ENCODE measurements at places on chromosomes 2 and 18.

DNA sequence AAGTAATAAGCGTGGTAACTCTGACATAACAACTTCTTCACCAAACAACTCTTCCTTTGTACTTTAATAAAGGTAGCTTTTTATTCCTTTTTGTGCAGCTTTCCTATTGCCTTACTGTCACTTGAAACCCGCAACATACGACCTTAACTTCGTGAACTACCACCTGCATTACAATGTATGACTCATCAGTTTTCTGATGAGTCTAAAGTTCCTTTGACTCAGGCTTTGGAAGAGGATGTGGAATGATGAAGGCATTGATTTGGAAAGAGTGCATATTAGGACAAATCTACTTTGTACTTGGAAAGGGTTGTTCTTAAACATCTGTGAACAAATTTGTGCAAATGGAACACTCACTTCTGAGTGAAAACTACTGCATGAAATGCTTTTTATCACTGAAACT lies 1012.1 kb downstream of the TMEM182 start:
- no peak for DNase-seq

DNA sequence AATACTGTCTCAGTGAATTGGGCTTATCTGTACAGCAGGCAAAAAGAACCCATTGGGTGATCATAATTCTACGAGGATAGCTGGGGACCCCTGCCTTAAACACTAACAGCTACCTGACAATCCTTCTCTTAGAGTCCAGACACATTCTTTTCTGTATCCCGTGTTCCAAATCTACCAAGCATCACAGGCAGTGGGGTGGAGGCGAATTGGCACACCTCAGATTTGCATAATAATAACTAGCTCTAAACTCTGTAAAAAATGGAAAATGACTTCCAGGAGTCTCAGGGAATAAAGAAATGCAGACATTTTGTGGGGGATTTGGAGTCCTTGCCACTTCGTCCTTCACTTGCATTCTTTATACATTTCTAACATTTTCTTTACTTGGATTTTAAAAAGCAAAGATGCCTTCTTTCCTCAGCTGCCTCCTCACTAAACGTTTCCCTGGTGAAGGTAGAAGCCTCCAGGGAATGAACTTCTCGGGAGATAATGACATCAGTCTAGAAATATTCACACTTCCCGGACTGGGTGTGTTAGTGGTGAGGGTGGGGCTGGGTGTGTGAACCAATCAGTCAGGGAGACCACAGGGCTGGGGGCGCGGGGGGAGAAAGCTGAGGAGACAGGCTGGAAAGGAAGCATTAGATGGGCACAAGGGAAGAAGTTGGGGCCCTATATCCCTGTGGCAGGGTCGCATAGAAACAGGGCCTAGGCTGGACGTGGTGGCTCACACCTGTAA lies 59.1 kb upstream of the BOD1L2 start:
- no peak for DNase-seq

DNA sequence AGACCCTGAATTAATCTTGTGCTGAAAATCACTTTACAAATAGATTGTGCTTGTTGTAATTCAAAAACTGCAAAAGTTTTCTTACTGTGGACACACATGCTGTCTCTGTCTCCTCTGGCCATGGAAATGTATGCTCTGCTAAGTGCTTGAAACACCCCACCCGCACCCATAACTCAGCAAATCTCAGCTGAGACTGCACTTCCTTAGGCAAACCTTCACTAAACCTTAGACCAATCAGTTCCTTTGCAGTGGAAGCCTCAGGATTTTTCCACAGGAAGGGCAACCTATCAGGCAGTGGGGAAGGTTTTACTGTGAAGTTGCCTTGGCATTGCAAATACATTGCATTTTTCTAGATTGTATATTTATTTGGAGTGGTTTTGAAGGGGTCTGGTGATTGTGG lies 62.2 kb upstream of the PLA2R1 start:
- no peak for DNase-seq

DNA sequence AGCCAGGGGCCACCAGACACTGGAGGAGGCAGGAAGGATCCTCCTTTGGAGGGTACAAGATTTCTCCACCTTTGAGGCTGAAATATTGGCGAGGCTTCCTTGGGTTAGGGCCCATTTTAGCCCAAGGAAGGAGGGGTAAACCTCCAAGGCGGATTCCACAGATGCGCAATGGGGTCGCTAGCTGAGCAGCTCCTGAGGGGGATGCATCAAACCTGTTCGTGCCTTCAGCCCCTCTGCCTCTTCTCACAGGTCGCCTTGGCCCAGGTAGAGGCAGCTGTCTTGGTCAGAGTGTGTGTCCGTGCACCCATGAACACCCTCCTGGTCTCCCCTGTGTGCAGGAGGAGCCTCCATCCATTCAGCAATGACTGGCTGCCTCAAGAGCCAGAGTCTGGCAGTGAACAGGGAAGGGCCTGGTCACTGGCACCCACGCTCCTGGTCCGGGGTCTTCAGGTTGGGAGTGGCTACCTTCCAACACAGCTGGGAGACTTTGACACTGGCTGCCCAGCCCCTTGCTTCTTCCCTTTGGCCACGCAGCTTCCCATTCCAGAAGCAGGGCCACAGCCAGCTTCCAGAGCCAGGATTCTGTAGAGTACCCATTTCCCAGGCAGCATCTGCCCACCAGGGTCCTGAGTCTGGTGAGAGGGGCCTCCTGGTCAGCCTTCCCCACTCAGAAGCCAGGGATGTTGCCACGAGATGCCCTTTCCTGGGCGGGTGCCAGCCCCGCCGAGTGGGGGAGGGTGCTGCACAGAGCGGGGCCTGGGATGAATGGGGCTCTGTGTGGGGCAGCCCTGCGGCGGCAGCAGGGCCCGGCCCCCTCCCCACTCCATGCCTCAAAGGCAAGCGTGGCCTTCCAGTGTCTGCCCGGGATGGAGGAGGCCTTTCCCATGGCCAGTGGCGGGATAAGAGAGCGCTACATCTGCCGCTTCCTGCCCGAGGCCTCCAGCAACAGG lies 95.8 kb upstream of the GPC1 start:
- DNase-seq, result peak; percentile 63

DNA sequence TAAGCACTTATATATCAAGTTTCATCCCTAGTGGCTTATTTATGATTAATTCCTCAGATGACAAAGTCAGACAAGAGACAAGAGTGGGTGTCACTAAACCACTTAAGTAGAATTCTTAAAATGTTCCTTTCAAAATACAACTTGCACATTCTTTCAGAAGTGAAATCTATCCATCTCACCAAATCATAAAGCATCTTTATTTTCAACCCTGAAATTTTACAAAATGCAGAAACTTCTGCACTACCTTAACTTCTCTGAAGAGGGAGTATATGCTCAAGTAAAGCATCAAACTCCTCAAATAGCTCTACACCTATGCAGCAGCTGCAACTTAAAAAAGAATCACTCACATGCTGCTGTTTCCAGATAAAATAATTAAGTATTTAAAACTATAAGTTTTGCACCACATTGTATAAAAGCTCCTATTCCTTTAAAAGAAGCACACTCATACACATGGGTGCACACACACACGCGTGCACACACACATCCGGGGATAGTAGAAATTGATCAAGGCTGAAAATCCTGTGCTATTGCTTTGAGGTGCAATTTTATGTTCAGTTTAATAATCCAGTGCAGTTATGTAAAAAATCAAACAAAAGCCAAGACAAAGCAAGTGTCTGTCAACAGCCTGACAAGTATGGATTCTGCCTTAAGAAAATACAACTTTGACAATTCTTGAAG lies 244.5 kb downstream of the TCF4 start:
- DNase-seq, result no peak

DNA sequence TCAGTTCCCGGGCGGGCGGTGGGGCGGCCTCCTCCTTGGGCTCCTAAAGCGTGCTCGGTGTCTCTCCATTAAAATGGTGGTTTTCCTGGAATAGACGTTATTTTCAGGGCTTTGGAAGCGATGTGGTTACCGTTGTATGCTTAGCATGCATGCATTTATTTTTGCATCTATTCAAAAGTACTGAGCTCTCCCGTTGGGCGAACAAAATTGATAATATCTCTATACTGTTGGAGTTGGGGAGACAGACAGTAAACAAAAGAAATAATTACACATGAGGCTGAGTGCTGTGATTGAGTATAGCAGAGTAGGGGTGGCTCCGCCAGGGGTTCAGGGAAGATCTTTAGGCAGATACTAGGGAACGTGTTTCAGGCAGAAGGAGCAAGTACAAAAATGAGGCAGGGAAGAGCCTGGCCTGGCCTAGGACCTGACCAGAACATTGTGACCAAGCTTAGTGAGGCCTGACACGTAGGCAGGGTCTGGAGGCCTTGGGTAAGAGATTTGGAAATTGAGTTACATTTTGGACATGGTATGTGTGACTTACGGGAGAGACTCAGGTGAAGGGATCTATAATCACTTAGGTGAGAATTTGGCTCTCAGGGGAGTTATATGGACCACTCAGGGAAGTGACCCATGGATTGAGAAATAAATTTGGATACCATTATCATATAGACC lies 674 bp downstream of the NCAPH start:
- DNase-seq, result no peak
